Sigmoid colon (tissue), 7 donors: ENCODE measurements at places on chromosomes 4 and X. TPM values are rescaled to one million over a fixed set of nuclear protein-coding genes. Genes with fewer than 3 reads are reported as not detected.

Gene HTN1
- not detected for total RNA-seq

Gene ZXDA
- total RNA-seq, result 9.9 TPM

Gene RTL9
- total RNA-seq, result not detected

Gene CT45A1
- not detected for total RNA-seq

Gene GATB
- 11.1 TPM for total RNA-seq

Gene UGT2B7
- not detected for total RNA-seq

Gene RASGEF1B
- total RNA-seq, result 12.1 TPM

Gene CD38
- total RNA-seq, result 2.2 TPM
